ENCODE measurements at places on chromosomes 4 and X. TPM values are rescaled to one million over a fixed set of nuclear protein-coding genes. Genes with fewer than 3 reads are reported as not detected.

Gene CCKAR
- total RNA-seq, result not detected

Gene PPP4R3C
- not detected for total RNA-seq

DNA sequence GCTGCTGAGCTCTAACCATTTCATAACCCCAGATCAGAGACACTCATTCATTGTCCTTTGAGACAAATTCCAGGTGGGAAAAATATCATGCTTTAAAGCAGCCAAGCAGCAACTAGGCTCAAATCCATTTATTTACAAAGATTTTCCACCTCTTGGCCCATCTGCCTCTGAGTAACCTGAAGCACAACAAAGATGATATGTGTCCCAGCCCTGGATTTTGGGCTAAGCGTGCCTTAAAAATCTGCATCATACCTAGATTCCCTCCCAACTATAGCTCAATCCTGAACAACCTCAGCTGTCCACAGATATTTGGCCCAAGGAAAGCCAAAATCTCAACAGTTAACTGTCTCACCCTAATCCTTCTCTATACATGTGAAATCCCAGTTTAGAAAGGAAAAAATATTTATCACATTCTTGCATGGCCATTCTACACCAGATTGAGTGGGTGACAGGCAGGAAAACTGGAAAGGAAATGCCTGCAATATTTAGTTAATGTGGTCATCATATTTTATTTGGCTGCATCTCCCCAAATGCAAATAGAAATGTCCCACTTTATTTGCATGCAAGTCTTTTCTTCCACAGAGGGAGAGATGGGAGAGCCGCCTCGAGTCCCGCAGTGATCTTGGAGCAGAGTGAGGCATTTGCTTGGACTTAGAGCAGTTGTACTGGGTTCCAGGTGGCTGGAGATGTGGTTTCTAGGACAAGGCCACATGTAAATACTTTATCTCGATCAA lies 146.4 kb upstream of the EOLA2 start:
- DNase-seq, result no peak

- DNase-seq, result peak; percentile 45
Measured at GRCh38 chrX:106894392-106894909, 8.7 kb downstream of the RIPPLY1 start.

GRCh38 chr4:7660176-7661039 lies 225.7 kb upstream of the PSAPL1 start:
- no peak for DNase-seq

Gene GAGE12H
- total RNA-seq, result not detected
